ENCODE measurements at places on chromosomes 2 and 18. TPM values are rescaled to one million over a fixed set of nuclear protein-coding genes. Genes with fewer than 3 reads are reported as not detected.

- peak overlapping the region; percentile 41 for H3K4me3 ChIP-seq
- H3K36me3 ChIP-seq, result no peaks in the 10 kb centered on the region
- no peaks in the 10 kb centered on the region for H3K27me3 ChIP-seq
- peak overlapping the region; percentile 20 for H3K27ac ChIP-seq
Measured at GRCh38 chr2:144944546-144945220, 424.8 kb upstream of the ZEB2 start.

Gene ALLC
- 1.1 TPM for total RNA-seq

Gene CYRIA
- total RNA-seq, result 5.6 TPM

Gene C2orf68
- total RNA-seq, result 21.9 TPM

GRCh38 chr2:54673501-54673998 is 49.9 kb upstream of the EML6 start:
- peaks cover 6% of the 10 kb centered on the region for H3K4me1 ChIP-seq
- H3K4me3 ChIP-seq, result peak overlapping the region; percentile 52
- H3K27ac ChIP-seq, result peak overlapping the region; percentile 68
- peaks cover under 1% of the 10 kb centered on the region for H3K36me3 ChIP-seq
- DNase-seq, result no peak

- no peaks in the 10 kb centered on the region for H3K36me3 ChIP-seq
- H3K27me3 ChIP-seq, result no peaks in the 10 kb centered on the region
- no peak overlapping the region for H3K27ac ChIP-seq
Measured at GRCh38 chr2:12587729-12588522, 128.8 kb upstream of the TRIB2 start.

DNA sequence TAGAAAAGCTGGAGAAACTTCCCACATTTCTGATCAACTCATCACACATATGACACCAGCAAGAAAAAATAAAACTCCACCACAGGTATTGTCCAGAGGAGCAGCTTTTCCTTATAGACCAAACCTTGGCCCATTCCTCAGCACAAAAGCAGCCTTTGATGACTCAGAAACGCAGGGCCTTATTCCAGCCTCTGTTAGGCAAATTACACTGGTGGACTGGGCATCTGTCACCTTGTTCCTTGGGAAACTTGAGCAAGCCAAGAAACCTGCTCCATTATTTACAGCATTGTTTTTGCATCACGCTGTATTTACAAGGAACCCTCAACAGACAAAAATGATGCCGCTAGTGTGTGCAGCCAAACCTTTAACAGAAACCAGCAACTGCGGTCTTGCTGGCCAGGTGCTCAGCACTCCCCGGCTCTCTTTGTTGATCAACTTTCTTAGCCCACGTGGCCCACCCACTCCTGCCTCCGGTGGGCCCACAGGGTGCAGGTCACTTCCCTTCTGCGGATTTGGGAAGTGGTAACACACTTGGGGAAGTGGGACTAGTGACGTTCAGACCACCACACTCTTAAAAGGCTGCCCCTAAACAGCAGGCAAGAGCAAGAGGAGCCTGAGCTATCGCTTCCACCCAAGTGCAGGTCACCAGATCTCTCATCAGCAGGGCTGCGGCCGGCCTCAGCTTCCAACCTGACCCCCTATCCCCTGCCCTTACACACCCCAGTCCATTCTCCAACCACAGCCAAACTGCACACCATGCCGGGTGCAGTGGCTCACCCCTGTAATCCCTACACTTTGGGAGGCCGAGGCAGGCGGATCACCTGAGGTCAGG is 1.5 kb downstream of the AP1S3 start:
- H3K4me1 ChIP-seq, result peaks cover 8% of the 10 kb centered on the region
- no peaks in the 10 kb centered on the region for H3K36me3 ChIP-seq
- H3K4me3 ChIP-seq, result peak overlapping the region; percentile 94
- H3K27me3 ChIP-seq, result no peaks in the 10 kb centered on the region

- DNase-seq, result no peak
- H3K27ac ChIP-seq, result no peak overlapping the region
- H3K36me3 ChIP-seq, result no peaks in the 10 kb centered on the region
- H3K4me3 ChIP-seq, result no peak overlapping the region
Measured at GRCh38 chr2:16613539-16614011, 52.1 kb downstream of the CYRIA start.

Gene ASTL
- not detected for total RNA-seq

DNA sequence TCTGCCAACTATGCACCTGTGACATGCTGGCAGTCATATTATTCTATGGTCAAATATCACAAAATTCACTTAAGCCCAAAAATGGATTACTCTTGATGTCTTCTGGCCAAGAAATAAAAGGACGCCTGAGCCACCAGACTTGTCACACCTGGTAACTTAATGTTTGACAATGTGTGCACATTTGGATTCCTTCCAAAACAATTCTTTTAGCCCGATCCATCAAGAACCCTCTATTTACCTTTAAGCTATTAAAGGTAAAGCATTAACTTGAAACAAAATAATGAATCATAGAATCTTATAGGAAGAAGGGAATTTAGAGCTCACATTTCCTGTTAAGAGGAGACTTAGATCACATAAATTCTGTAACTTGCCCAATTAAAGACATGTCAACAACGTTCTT is 46.5 kb upstream of the NFU1 start:
- no peaks in the 10 kb centered on the region for H3K27me3 ChIP-seq
- no peak overlapping the region for H3K4me3 ChIP-seq
- no peaks in the 10 kb centered on the region for H3K4me1 ChIP-seq
- no peak for DNase-seq

- DNase-seq, result no peak
- H3K27ac ChIP-seq, result no peak overlapping the region
- no peaks in the 10 kb centered on the region for H3K36me3 ChIP-seq
- H3K27me3 ChIP-seq, result no peaks in the 10 kb centered on the region
- H3K4me3 ChIP-seq, result no peak overlapping the region
Measured at GRCh38 chr2:132581991-132582738, 87.8 kb downstream of the LYPD1 start.

DNA sequence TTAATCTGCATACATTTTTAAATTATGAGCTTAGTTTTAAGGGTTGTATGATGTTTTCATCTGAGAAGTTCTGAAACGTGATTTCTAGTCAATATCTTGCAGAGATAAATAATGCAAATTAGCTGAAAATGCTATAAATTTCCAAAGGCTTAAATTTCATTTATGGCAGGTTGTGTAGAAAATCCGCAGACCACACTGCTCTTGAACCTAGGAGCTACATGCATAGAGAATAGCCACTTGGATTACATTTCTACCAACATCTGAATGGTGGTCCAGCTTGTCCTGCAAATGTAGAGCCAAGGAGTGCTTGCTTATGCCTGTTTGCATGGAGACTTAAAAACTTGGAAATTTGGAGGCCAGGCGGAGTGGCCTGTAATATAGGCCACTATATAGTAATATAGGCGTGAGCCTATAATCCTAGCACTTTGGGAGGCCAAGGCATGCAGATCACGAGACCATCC is 6.8 kb downstream of the MAT2A start:
- no peaks in the 10 kb centered on the region for H3K27me3 ChIP-seq
- H3K4me3 ChIP-seq, result no peak overlapping the region
- no peak for DNase-seq
- H3K4me1 ChIP-seq, result peaks cover 16% of the 10 kb centered on the region

- no peak overlapping the region for H3K4me3 ChIP-seq
- no peaks in the 10 kb centered on the region for H3K27me3 ChIP-seq
- peaks cover 9% of the 10 kb centered on the region for H3K4me1 ChIP-seq
- no peak for DNase-seq
- H3K36me3 ChIP-seq, result no peaks in the 10 kb centered on the region
Measured at GRCh38 chr2:177407031-177407430, 14.5 kb downstream of the AGPS start.

Gene SMAD7
- 107 TPM for total RNA-seq

- no peak for DNase-seq
- H3K4me3 ChIP-seq, result no peak overlapping the region
- H3K4me1 ChIP-seq, result peaks cover 6% of the 10 kb centered on the region
Measured at GRCh38 chr18:77014538-77014937, 118.0 kb downstream of the MBP start.

- H3K27ac ChIP-seq, result no peak overlapping the region
- H3K36me3 ChIP-seq, result no peaks in the 10 kb centered on the region
- H3K27me3 ChIP-seq, result no peaks in the 10 kb centered on the region
Measured at GRCh38 chr2:202031246-202031951, 2.3 kb upstream of the FZD7 start.

Gene ANKRD30BL
- total RNA-seq, result not detected

DNA sequence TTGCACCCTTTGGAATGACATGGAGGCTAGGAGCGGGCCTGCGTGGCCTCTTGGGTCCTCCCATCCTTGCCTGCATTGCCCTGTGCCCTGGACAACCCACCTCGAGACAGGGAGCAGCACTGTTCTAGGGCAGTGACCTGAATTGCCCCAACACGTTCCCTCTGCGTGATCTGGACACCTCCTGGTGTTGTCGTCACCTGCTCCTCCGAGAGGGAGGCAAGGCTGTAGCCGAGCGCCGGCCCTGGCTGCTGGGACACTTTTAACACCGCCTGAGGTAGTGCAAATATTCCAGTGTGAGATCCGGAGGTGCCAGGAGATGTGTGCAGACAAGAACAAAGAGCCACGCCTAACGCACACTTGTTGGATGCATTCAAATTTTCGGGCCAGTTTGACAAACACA is 131.5 kb downstream of the SMAD7 start:
- H3K27ac ChIP-seq, result no peak overlapping the region
- H3K4me3 ChIP-seq, result no peak overlapping the region
- peaks cover 8% of the 10 kb centered on the region for H3K36me3 ChIP-seq
- H3K4me1 ChIP-seq, result peaks cover 18% of the 10 kb centered on the region
- no peak for DNase-seq

- H3K36me3 ChIP-seq, result no peaks in the 10 kb centered on the region
- no peak for DNase-seq
- no peaks in the 10 kb centered on the region for H3K4me1 ChIP-seq
- H3K4me3 ChIP-seq, result no peak overlapping the region
- no peak overlapping the region for H3K27ac ChIP-seq
- no peaks in the 10 kb centered on the region for H3K27me3 ChIP-seq
Measured at GRCh38 chr2:132733094-132733493, 63.1 kb upstream of the LYPD1 start.

Gene PLEK
- 16.2 TPM for total RNA-seq

DNA sequence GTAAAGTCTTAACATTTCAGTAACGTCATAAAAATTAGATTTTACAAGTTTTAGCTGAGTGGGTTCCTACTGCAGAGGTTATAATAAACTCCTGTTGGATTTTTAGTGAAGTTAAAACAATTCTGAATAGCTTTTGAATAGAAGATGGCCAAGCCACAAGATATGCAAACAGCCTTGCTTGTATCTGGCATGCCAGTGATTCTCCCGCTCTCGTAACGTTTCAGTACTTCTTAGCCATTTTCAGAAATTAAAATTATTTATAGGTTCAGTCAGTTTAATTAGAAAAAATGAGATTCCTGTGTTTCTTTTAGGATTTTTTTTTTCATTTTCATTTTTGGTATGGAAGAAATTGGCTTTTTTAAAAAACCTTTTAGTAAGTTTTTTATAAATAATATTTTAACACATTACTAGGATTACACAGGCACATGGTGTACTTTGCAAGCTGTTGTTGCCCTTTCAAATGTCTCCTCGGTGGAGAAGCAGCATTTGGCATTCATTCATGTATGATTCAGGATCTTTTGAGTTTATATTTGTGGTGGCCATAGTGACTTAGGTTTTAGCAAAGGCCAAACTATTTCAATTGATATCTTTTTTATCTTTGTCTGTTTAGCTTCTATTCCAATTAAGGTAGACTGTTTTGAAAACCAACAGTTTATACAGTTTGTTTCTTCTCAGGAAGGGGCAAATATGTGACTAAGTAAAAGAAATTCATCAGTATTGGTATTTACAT is 30.6 kb upstream of the RND3 start:
- H3K27me3 ChIP-seq, result no peaks in the 10 kb centered on the region
- H3K36me3 ChIP-seq, result no peaks in the 10 kb centered on the region
- no peaks in the 10 kb centered on the region for H3K4me1 ChIP-seq
- no peak overlapping the region for H3K27ac ChIP-seq
- no peak for DNase-seq

Gene RAB6D
- total RNA-seq, result not detected

GRCh38 chr2:192381082-192381481 is 186.3 kb upstream of the TMEFF2 start:
- no peaks in the 10 kb centered on the region for H3K4me1 ChIP-seq
- H3K36me3 ChIP-seq, result no peaks in the 10 kb centered on the region
- no peak for DNase-seq

DNA sequence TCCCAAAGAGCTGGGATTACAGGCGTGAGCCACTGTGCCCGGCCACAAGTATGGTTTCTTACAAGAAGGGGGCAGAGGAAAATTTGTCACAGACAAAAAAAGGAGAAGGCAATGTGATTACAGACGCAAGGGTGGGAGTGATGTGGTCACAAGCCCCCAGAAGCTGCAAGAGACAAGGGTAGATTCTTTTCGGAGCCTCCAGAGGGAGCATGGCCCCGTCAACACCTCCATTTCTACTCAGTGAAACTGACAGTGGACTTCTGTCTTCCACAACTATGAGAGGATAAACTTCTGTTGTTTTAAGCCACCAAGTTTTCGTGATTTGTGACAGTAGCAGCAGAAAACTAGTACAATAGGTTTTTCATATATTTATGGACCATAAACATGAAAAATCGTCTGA is 2.1 kb upstream of the TCF7L1 start:
- peaks cover 8% of the 10 kb centered on the region for H3K4me1 ChIP-seq
- no peaks in the 10 kb centered on the region for H3K36me3 ChIP-seq
- no peak overlapping the region for H3K27ac ChIP-seq
- no peak overlapping the region for H3K4me3 ChIP-seq

- H3K36me3 ChIP-seq, result no peaks in the 10 kb centered on the region
- H3K27me3 ChIP-seq, result no peaks in the 10 kb centered on the region
- H3K4me1 ChIP-seq, result no peaks in the 10 kb centered on the region
- no peak overlapping the region for H3K27ac ChIP-seq
Measured at GRCh38 chr2:133690780-133691179, 122.5 kb upstream of the NCKAP5 start.

Gene EGR4
- total RNA-seq, result not detected

GRCh38 chr2:10160203-10160955 is 37.8 kb downstream of the RRM2 start:
- H3K4me3 ChIP-seq, result no peak overlapping the region
- H3K27me3 ChIP-seq, result no peaks in the 10 kb centered on the region
- no peaks in the 10 kb centered on the region for H3K4me1 ChIP-seq
- H3K27ac ChIP-seq, result no peak overlapping the region

Gene DTNA
- total RNA-seq, result 41.0 TPM
